ENCODE measurements at places on chromosomes 7 and 10.

- DNase-seq = no peak
Measured at GRCh38 chr7:12578930-12579640, 8.6 kb downstream of the SCIN start.

DNA sequence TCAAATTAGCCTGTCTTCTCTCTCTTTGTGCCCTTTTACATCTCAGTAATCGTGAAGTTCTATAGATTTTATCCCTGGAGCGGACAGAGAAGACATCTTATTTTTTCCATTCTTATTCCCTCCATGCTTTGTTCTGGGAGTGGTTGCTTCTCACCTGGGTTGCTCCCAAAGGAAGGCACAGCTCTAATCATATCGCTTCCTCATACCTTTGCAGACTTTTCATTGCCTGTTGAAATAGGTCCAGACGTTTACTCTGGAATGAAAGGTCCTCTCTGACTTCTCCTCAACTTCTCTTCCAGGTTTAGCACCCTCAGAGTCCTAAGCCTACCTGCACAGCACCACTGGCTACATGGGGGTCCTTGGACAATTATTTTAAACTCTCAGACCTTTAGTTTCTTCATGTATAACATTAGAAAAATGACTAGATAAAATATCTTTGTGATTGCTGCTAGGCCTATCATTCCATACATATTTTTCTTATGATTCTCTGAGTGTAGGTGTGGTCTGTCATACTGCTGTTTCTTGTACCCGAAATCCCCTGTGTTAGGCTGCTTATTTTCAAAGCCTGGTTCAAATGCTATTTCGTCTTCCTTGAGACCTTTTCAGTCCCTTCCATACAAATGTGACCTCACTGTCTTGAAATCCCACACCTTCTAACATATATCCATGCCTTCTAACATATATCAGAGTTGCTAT lies 418.1 kb downstream of the GFRA1 start:
- no peak for DNase-seq

GRCh38 chr7:101507791-101508252 lies 121.3 kb downstream of the MYL10 start:
- DNase-seq = peak; percentile 42

DNA sequence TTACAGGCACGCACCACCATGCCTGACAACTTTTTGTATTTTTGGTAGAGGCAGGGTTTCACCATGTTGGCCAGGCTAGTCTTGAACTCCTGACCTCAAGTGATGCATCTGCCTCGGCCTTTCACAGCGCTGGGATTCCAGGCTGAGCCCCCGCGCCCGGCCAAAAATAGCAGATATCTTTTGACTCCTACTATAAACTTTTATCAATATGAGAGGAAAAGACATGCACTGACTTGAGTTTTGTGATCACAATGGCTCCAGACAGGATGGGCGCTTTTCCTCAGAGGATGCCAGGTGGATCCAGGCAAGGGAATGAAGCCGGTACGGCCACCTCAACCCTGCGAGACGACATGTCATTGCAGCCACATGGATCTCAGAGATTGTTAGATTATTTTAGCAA lies 123.9 kb downstream of the DNAJB6 start:
- DNase-seq = no peak
